ENCODE measurements at places on chromosomes 5 and 9.

DNA sequence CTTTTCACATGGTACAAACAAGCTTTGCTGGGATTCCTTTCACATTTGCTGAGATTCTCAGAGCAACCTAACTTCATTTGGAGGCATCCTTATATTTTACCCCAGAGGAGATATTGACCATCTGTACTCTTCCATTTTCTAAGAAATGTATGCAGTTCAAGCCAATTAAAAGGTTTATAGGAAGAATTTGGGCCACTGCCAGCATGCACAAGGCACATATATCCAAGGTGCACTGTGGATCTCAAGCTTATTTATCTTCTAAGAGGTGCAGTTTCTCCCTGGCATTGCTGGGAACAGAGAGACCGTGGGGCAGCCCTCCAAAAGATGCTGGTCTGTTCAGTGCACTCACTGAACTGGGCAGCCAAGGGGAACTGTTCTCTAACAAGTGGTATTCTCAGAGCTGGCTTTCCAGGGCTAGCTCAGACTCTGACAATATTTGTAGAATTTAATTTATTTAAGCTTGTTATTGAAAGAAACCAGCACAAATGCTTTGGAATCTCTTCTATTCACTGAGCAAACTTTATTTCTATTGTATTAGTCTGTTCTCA is 213.3 kb downstream of the TENT4A start:
- DNase-seq, result no peak

GRCh38 chr5:112228667-112229066 is 190.4 kb downstream of the EPB41L4A start:
- no peak for DNase-seq

- no peak for DNase-seq
Observed at GRCh38 chr9:93008457-93008856, 50.0 kb upstream of the SUSD3 start.

- DNase-seq, result no peak
Observed at GRCh38 chr5:113259034-113259433, 175.8 kb downstream of the TSSK1B start.

DNA sequence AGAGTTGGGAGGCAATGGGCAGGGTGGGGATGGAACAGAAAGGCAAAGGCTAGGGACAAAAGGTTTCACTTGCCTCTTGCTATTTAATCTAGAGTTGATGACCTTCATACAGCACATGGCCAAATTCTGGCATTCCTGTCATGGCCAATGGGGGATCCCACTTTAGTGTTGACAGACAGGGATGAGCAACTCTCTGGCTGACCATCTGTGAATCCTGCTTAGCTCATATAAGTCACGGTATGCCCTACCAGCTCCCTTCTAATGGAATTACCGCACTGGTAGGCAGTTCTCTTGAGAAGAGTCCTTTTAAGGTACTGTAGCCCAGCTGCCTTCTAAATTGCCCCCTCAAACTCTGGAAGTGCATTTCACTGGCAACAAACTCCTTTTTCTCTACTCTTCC is 76.1 kb downstream of the MAMDC2 start:
- DNase-seq, result no peak

- DNase-seq, result no peak
Observed at GRCh38 chr5:73392775-73393174, 55.8 kb downstream of the FOXD1 start.

DNA sequence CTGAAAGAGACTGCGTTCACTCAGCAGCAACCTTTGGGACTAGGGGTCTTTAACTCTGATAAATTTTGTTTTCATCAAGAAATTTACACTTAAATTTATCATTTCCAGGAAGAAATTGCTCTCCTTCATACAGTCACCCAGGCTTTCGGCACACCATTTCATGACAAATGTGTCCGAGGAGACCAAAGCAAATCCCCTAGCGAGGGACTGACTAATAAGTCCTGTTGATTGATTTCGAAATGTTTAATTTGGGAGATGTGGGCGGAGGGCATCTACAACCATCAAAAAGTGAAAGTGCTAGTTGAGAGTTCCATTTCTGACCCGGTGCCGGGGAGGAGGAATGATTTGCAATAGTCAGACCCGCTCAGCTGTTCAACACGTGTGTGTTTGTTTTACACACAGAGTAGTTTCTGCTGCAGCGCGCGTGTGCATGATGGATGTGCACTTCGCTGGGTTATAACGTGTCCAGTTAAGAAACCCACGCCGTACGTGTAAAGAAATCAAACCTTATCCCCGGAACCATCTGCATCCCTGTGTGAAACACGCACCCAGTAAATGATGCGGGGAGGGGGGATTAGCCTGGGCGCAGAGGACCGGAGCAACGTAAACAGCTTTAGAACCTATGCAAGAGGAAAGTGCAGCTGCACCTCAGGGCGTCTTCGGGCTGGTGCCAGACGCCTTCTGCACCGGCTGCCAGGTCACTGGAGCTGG is 845 bp upstream of the NR4A3 start:
- DNase-seq, result peak; percentile 71

- no peak for DNase-seq
Observed at GRCh38 chr9:15782106-15782505, 229.3 kb downstream of the CCDC171 start.

GRCh38 chr9:69044240-69045219 is 9.0 kb downstream of the FXN start:
- no peak for DNase-seq

DNA sequence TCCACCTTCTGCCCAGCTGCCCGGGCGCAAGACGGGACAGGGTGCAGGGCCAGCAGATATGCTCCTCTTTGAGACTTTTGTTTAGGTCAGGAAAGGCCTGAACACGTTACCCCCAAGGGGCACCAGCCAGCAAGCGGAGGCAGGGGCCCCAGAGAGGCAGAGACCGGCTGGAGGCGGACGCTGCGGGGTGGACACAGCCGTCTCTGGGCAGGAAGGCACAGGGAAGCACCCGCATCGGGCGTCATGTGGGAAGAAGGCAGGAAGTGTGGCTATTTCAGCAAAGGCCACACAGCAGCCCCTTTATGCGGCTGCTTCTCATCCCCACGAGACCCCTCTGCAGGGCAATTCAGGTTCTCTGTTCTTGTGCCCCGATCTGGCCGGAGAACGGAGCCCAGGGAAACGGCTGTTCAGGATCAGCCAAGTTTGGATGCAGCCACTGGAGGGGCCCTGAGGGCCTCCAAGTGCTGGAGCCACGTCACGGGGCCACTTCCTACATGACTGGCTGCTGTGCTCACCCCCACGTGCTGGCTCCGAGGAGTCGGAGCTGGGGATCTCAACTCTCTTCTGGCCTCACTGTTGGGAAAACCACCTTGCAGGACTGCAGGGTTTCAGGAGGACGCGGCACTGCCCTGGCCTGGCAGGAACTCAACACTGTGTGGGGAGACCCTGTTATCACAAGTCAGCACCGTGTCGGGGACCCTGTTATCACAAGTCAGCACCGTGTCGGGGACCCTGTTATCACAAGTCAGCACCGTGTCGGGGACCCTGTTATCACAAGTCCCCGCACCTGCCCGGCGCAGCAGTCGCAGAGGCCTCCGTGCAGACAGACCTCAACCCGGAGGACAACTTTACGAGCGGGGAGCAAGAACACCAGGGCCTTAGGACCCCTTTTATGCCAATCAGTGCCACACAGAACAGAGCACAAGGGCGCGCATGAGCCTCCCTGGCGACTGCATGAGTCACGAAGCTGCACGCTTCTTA is 44.4 kb downstream of the SLC12A7 start:
- no peak for DNase-seq

DNA sequence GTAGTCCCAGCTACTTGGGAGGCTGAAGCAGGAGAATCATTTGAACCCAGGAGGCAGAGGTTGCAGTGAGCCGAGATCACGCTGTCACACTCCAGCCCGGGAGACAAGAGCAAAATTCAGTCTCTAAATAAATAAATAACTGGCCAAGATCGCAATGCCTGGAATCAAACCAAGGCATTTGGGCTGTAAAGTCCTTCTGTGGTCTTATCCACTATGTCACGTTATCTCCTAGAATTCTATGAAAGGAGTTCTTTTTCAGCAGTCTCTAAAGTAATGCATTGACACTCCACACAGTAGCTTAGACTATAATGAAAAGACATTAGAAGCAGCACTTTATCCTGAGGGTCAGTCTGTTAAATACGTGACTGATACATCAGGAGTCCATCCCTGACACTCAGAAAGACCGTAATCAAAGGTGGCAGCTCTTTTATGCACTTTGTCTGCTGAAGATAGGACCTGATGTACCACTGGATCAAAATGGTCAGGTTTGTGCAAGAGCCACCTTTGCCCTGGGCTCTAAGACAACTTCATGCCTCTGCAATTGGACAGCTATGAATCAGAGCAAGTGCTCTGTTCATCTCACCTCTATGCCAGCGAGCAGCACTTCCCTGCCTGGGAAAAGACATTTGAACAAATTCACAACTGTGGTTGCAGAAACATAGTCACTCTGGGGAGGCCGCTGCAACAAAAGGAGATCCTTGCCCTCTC is 31.7 kb upstream of the GNA14 start:
- DNase-seq, result no peak

DNA sequence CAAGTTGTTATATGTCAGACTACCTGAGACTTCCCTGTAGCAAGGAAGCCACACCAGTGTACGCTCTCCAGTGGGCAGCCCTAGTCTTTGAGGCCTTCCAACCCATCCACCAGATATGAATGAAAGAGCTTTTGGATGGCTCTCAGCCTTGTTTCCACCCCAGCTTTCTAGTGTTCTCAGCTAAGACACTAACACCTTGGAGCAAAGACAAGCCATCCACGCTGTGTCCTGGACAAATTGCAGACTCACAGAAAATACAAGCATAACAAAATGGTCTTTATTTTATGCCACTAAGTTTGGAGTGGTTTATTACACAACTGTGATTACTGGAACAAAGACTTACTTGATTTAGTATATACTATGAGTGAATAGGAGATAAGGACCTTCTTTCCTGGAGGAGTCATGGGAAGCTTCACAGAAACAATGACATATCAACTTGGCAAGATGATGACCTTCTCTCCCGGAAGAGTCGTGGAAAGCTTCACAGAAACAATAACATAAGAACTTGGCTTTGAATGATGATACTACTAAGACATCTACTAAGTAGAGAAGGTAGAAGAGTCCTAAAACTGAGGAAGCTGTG is 134.0 kb upstream of the VCAN start:
- DNase-seq, result no peak

DNA sequence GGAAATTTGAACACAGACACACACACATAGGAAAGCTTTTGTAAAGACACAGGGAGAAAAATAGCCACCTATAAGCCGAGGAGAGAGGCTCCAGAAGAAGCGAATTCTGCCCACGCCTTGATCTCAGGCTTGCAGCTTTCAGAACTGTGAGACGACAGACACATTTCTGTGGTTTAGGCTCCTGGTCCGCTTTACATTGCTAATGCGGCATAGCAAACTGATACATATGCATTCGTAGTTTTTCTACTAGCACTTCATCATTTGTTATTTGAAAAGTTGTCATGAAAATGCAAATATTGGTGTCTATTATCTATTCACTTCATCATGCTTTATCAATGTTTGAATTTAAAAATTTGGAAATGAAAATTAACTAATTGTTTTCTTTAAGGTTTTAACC is 674.9 kb downstream of the SEMA5A start:
- no peak for DNase-seq

DNA sequence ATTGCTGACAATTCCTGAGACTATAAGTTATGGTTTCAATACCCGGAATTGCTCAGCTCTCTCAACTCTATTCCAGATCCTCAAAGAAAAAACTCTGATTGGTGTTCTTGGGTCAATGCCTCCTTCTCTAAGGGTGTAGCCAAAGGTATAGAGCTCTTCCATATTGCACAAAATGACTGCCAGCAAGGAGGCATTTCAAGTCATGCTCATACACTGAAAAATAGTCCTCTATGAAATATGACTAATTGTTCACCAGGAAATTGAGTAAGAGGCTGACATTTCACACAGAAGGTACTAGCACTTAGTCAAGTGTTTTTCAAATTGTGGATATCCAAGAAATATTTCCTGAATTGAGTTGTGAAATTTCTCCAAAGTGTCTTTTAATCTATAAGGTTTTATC is 111.1 kb upstream of the KLF9 start:
- no peak for DNase-seq

- DNase-seq, result no peak
Observed at GRCh38 chr5:67063791-67064190, 132.8 kb downstream of the CD180 start.

DNA sequence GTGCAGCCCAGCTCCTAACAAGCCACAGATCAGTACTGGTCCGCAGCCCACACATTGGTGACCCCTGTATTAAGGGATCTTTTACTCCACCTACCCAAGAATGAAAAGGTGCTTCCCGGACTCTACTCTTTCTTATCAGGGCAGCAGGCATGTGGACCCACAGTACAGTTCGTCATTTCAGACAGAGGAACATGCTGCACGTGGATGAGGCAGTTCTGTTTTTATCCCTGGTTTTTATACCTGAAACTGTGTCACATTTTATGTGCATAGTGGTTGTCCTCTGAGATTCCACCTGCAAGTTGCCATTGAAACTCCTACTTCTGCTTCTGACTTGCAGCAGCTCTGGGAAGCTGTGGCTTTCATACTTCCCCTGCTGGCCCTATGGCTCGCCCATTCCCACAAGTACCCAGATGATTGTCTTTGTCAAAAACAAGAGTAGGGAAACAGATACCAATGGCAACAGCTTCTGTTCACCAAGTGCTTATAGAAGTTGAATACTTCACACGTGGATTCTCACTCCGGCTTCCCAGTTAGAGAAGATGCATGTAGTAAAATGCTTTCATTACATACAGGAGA is 208.0 kb downstream of the TRIO start:
- peak; percentile 25 for DNase-seq

DNA sequence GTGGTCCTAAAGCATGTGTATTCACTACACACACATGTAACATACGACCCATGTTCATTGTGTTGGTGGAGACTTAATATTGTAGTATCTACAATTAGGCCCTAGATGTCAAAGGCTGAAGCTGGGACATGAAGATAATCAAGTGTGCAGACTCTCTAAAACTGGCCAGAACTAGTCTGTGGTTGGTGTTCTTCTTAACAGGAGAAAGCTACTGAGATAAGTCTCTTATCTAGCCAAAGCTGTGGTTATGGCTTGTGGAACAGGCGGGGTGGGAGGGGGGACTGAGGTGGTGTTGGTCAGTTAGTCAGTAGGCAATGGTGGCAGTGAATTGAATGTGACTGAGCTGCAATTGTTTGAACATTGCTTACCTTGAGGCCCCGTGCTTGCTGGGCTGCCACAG is 112.7 kb upstream of the SLC24A2 start:
- DNase-seq, result no peak

DNA sequence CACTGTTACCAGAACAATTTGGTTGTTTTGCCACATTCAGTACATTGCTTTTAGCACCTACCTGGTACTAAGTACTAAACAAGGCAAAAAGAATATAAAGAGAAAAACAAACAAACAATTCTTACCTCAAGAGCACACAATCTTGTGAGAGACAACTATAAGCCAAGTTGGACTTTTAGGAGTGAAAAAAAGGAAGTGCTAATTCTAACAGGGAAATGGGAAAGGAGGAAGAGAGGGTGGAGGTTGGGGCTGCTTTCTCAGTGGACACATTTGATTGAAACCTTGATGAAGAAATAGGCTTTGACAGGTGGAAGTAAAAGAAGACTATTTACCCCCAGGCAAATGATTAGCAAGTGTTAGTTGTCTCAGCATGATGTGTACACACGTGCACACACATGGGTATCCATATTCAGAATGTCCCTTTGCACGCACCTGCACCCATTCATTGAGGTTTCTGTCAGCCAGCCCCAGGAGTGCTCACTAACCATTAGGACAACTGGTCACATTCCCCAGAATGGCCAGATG is 302.6 kb downstream of the ACTL7B start:
- no peak for DNase-seq
